ELF-1 (cell line): ENCODE measurements at places on chromosomes 5 and 9.

DNA sequence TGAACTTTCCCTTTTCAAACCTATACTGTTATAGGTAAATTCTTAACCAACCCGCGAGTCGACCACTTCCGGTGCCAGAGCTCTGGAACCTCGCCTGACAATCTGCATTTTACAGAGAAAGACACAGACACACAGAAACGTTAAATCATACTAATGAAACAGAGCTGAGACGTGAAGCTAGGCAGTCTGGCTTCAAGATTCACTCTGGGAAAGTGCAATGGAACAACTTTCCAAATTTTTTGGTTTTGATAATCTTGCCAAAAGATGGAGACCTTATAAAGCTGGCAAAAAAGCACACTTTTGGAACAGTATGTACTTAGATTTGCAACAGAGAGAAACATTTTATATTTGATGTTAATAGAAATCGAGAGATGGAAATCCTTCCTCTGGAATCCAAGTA, 15.9 kb upstream of the WNT8A start:
- DNase-seq = no peak

- DNase-seq = no peak
These were observed 128.0 kb upstream of the IL12B start for GRCh38 chr5:159458217-159458711.

DNA sequence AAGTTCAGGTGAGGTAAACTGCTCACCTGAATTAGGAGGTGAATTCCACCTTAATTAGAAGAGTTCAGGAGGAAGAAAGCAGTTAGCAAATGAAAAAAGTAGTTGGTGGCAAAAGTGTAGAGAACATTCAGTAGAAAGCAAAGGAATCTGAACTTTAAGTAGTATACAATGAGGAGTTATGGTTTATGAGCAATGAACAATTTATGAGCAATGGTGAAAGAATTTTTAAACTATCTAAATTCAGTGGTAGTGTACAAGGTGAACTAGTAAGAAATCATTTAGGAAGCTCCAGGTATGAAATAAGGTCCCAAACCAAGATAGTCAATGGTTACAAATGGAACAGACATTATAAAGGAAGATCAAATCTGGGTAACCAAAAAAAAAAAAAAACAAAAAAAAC, 3.1 kb downstream of the CETN3 start:
- DNase-seq = no peak

- DNase-seq = no peak
These were observed 981.5 kb downstream of the PTPRD start for GRCh38 chr9:9631284-9631683.

DNA sequence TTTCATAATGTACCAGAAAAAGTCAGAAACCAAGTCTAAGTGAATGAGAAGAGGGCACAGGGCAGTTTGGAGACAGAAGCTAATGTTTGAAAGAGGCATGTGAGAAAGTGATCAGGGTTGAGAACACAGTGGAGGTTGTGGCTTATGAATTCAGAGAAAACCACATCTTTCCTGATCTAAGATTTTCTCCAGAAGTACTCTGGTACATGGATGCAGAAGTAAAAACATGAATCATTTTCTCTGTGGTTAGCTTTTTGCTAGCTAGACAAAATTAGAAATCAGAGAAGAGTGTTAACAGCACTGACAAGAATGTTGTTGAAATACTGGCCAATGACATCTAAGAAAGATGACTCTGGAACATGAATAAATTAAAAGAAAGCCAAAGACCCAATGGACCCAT, 541.1 kb downstream of the DNAH5 start:
- DNase-seq = no peak

- DNase-seq = no peak
These were observed 144.4 kb downstream of the GPBP1 start for GRCh38 chr5:57318251-57318650.

- DNase-seq = no peak
These were observed 101.4 kb downstream of the PPARGC1B start for GRCh38 chr5:149831492-149831891.

DNA sequence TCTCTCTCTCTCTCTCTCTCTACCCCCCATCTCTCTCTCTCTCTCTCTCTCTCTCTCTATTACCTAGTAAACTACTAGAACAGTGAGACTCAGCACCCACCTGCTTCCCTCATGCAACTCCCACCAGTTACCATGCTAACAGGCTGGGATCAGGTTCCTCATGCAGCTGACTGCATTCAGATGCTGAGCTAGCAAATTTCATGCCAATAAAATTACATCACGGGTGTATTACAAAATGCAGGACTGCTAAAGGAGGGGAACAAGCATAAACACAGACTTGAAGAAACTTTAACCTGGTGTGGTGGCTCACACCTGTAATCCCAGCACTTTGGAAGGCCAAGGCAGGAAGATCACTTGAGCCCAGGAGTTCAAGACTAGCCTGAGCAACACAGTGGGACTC, 76.0 kb downstream of the CEMIP2 start:
- DNase-seq = no peak

GRCh38 chr5:76765249-76765648, 49.3 kb downstream of the F2R start:
- DNase-seq = no peak

DNA sequence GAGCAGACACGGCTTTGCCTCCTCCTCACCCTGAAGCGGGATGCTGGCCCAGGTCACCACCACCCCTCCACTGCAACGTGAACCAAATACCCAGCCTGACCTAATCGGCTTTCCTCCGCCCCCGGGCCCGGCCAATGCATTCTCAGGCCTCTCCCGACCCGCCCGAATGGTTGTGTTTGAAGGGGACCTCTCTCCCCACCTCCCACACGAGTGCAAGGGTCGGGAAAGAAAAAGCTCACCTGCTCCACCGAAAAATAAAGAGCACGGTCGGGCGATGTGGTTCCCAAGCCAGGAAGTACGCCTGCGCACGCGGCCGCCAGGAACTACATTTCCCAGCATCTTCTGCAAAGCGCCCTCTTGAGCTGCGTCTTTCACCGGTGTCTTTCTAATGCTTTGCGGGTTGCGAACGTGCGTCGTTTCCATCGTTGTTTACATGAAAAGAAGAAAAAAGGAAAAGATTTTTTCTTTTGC, at the start of gene ZNF883:
ZNF883 (minus strand) TSS at position 282 of the 471 bp plus-strand sequence.
- peak; percentile 69 for DNase-seq

DNA sequence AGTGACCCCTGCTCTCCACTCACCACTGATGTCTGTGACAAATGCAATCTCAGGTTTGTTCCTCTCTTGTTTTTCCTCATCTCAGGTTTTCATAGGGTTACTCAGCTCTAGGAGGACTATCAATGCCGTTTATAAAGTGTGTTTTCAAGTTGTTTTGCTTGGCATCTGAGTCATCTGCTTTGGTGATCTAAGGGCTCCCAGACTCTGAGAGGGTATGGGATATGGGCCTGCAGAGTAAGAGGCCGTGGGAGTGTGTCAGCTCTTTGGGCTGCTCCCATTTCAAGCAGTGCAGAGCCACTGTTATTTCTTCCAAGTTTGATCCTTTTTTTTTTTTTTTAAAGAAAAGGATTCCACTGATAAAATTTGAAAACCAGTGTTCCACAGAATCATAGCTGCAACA, 46.3 kb downstream of the NNT start:
- no peak for DNase-seq

DNA sequence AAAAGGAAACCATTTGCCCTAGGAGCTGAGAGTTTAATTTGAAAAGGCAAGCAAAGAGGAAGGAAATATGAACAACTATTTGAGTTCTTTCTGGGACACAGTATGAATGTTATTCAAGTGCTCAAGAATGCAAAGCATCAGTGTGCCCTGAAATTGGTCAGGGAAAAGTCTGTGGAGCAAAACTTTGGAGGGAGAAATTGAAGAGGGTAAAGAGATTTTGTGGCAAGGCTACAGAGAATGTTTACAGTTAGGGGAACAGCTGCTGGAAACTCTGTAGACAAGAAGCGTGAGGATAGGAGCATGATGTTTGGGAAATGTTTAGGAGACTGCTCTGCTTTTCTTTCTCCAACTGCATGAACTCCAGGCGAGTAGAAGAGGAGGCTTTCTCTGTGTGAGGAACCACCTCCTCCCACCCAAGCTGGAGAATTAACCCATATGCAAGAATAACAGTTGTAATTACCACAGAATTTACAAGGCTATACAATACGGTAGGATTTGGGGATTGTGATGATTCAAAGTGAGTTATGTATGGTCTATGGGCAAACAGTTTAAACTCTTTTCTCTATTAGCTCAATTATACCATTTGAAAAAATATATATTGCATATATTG, 75.4 kb upstream of the IL7R start:
- no peak for DNase-seq

GRCh38 chr5:143471666-143472464, 68.4 kb upstream of the NR3C1 start:
- DNase-seq = no peak

DNA sequence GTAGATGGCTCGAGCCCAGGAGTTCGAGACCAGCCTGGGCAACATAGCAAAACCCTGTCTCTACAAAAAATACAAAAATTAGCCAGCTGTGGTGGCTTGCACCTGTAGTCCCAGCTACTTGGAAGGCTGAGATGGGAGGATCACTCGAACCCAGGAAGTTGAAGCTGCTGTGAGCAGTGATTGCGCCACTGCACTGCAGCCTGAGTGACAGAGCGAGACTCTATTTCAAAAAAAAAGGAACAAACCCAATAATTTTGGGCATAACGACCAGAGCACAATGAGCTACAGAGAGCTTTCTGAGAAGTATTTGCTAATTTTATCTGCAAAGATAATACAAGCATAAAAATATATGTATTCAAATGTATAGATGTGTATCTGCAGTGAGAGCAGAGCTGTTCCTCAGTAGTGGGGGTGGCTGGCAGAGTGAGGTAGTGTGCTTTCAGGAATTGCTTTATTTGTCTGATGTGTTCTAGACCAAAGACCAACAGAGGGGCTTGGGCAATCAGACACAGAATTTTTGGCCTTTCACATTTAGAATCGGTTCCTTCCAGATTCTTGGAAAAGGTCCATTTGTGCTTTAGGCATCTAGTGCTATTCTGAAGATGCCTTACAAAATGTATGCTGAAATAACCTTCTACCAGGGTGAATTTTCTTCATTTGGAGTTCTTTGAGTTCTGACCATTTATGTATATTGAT, 5.2 kb downstream of the DOCK8 start:
- DNase-seq = no peak

DNA sequence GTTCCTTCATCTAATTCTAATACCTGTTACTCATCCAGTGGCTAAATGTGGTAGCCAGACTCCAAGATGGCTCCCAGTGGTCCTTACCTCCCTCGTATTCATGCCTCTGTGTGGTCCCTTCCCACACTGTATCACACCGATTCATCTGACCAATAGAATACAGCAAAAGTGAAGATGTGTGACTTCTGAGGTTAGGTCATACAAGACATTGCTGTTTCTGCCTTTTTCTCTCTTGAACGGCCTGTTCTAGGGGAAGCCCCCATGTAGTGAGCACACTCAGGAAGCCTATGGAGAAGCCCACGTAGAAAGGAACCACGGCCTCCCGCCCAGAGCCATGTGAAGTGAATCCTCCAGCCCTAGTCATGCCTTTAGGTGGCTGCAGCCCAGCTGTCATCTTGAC, 9.4 kb upstream of the C5 start:
- no peak for DNase-seq

- DNase-seq = no peak
These were observed 9.2 kb upstream of the FIBCD1 start for GRCh38 chr9:130948266-130948665.

DNA sequence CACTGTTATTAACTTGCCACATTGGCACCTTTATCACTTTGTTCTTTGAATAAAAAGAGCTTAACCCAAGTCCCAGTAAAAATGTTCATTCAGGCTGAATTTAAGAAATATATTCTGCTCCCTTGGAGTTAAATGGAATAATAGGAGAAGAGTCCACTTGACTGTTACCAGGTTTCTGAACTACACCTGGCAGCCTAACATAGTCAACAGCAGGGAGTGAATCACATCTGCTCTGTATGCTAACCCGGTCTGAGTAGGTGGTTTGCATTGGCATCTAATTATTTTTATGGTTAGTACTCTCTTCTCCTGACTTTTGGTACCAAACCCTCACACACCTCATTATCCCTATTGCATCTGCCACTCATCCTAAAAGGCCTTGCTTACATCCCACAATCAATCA, 86.7 kb downstream of the STK32A start:
- no peak for DNase-seq

DNA sequence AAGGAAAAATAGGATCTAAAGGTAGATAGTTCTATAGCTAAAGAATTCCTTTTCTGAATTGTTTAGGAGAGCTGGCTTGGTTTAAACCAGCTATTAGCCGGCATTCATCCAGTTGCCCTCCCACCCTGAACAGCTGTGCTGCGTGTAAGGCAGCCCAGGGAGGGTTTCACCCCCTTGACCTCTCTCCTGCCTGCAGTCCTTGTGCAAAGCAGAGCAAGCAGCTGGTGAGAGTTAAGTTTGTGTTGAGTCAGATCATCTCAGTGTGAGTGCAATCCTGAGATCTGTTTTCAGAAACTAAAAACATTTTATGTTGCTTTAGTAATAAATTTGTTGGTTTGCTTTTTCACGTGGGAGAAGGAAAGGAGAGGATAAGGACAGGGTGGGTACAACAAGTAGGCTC, 13.0 kb downstream of the SLC25A25 start:
- no peak for DNase-seq

GRCh38 chr5:140711794-140712193, 11.5 kb downstream of the ZMAT2 start:
- no peak for DNase-seq

- DNase-seq = peak; percentile 85
These were observed 52.6 kb upstream of the ARAP3 start for GRCh38 chr5:141734501-141735229.

DNA sequence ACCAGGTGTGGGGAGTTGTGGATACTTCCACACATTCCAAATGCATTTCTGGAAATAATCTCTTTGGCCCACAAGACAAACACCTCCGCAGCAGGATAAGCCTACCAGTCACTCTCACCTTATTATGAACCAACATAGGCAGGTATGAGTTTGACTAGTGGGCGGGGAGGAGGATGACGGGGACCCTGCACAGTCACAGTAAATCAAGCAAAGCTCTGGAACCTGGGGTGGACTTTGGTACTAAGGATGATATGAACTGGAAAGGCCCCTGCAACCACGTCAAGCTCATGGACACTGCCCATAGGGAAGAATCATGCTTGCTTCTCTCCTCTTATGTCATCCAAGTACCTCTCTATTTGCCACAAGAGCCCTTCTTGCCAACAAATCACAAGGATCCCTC, 259.4 kb downstream of the HSPA4 start:
- DNase-seq = no peak

DNA sequence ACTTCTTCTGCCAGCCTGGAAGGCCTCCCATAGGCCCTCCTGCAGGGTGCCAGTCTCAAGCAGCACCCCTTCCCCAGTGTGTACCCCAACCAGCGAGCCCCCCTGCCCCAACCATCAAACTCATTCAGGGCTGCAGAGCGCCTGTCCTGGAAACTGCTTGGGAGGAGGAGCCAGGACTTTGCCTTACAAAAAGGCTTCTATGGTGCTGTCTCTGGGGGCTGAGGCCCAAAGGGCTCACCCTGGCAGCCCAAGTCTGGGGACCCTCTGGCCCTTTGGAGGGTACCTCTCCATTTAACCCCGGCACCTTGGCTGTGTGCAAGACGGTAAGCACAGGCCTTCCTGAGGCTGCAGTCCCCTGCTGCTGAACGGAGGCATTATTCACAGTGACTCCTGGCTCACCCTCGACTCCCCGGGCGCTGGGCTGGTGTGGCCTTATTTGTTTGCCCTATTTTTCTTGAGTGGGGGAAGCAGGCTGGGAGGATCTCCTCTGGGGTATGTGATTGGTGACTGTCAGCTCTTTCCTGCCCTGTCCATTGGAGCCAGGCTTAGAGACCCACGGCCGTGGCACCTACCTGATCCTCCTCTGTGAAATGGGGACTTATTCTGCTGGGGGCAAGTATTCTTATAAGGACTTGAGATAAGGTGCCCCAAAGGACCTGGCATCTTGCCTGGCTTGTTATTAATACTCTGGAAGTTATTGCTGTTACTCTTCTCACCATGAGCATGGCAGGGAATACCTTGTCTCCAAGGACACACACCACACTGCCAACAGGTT, 5.8 kb downstream of the LMX1B start:
- DNase-seq = no peak
